ENCODE measurements at places on chromosomes 13 and 19.

GRCh38 chr13:84543962-84544361 is 661.7 kb upstream of the SLITRK1 start:
- no peak for DNase-seq

- DNase-seq = no peak
These were observed 744.3 kb upstream of the ATXN8OS start for GRCh38 chr13:69363360-69363759.

DNA sequence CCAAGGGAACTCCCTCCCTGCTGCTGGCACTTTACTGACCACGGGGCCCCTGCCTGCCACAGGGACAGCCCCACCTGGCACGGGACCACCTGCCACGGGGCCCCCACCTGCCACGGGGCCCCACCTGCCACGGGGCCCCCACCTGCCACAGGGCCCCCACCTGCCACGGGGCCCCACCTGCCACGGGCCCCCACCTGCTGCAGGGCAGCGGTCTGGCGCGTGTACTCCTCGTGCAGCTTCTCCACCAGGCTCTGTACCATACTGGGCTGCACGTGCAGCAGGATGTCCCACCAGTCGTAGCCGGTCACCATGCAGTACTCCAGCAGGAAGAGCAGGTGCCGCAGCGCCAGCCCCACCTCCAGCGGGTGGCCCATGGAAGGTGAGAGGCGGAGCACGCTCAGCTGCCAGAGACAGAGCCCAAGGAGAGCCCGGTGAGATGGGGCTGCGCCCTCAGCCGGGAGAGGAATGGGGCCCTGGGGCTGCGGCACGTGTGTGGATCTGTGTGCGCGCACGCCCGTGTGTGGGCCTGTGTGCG is 16.1 kb downstream of the MED16 start:
- no peak for DNase-seq

- DNase-seq = no peak
These were observed 59.8 kb downstream of the SCEL start for GRCh38 chr13:77595166-77595810.

DNA sequence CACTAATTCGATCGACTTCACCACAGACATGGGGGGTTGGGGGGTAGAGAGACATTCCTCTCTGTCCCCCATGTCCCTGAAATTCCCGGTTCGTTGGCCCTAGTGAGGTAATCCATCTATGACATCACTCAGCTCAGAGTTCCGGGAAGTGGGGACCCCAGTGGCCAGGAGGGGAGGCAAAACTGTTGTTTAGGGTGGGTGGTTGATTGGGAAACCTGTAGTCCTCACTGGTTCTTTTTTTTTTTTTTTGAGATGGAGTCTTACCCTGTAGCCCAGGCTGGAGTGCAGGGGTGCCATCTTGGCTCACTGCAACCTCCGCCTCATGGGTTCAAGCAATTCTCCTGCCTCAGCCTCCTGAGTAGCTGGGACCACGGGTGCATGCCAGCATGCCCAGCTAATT is at the start of gene ARRDC5:
Gene ARRDC5 (minus strand): TSS at position 101 of the 400 bp plus-strand sequence. CDS start 71 bp downstream, at position 30.
- no peak for DNase-seq

- DNase-seq = no peak
These were observed 694.3 kb upstream of the SGCG start for GRCh38 chr13:22486490-22486889.

DNA sequence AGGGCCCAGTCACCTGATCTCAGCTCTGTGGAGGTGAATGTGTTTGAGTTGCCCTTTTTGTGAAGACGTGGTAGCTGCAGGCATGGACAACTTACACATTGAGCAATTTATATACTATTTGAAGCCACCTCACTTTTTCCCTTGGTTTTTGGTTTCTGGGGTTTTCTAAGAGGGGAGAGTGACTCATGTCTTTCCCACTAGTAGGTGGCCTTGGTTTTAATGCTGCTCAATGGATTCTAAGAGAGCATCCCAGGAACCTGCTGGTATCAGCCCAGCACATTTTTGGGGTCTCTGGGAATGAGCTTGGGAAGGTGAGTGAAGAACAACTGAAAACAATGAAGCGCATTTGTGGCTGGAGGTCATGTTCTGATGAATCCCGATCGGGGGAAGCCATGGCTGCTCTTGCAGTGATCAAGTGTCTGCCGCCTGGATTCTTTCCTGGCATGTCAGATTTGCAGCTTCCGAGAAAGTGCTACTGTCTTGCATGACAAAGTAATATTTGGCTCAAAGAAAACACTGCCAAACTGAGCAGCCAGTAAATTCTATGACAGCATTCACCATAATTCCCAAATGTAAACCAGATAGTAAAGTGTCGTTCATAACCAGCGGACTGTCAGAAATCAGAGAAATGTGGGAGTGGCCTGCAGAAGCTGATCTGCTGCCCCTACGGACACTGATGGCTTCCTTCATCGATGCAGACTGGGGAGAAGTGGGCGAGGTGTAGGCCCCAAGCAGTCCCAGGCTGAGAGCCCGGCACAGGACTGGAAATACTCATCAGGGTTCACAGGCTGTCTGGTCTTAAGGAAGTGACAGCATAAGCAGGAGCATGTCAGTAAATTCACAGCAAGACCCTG is 98.7 kb downstream of the COL4A2 start:
- no peak for DNase-seq

DNA sequence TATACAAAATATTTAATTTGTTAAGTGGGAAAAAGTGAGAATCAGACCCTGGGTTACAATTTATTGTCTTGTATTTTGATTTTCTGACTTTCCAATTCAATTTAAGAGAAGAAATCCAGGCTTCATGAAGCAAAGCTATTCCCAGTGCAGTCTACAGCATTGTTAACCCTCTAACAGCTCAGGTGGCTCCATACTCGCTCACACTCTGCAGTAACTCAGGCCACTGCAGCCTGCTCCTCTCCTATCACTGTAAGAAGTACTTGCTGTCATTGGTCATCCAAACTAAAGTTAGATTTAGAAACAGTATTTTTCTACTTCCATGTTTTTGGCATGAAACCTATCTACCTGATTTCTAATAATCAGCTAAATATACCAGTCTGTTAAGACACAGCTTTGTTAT is 830.3 kb downstream of the PCDH9 start:
- DNase-seq = no peak

- no peak for DNase-seq
These were observed 1.7 kb downstream of the PLEKHA4 start for GRCh38 chr19:48866692-48867091.

DNA sequence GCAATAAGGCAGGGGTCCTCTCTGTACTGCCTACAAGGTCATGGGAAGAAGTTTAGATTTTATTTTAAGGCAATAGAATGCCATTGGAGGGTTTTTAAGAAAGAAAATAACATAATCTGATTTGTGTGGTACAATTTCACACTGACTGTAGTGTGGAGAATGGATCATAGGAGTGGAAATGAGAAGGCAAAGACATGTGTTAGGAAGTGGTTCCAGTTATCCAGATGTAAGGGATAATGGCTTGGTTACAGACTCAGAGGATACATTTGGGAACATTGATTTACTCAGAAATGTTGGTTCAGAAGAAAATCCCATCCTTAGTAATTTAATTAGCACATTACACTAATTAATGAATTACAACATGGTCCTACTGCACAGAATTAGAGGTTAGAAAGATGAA is 788.2 kb downstream of the SLITRK5 start:
- DNase-seq = no peak

GRCh38 chr13:103640606-103641005 is 574.4 kb upstream of the SLC10A2 start:
- DNase-seq = no peak

DNA sequence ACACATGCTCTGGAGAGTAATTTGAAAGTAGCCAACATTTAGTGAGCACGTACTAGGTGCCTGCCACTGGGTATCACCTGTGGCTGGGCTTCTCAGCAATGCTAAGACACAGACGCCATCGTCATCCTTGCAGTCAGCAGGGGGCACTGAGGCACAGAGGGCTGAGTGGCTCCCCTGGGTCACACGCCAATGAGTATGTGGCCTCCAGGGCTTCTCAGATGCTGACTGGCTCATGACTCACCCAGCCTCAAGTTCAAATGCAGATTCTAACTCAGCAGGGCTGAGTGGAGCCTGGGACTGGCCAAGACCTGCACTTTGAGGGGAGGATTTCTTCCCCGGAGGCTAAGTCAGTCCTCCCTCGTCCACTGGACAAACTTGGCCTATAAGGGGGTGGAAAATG is 115.1 kb upstream of the CACNA1A start:
- DNase-seq = peak; percentile 71

DNA sequence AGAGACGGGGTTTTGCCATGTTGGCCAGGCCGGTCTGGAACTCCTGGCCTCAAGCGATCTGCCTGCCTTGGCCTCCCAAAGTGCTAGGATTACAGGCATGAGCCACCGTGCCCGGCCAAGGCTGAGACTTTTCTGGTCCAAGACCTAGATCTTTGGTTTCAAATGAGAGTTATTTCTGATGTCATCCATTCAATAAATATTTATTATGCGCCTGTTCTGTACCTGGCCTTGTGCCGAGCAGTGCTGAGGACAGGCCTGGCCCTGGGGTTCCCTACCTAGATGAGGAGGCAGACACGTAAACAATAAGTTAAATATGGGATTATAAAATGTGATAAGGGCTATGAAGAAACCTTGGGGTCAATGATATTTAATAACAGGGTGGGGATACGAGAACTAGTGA is 4.5 kb downstream of the RELB start:
- DNase-seq = no peak

DNA sequence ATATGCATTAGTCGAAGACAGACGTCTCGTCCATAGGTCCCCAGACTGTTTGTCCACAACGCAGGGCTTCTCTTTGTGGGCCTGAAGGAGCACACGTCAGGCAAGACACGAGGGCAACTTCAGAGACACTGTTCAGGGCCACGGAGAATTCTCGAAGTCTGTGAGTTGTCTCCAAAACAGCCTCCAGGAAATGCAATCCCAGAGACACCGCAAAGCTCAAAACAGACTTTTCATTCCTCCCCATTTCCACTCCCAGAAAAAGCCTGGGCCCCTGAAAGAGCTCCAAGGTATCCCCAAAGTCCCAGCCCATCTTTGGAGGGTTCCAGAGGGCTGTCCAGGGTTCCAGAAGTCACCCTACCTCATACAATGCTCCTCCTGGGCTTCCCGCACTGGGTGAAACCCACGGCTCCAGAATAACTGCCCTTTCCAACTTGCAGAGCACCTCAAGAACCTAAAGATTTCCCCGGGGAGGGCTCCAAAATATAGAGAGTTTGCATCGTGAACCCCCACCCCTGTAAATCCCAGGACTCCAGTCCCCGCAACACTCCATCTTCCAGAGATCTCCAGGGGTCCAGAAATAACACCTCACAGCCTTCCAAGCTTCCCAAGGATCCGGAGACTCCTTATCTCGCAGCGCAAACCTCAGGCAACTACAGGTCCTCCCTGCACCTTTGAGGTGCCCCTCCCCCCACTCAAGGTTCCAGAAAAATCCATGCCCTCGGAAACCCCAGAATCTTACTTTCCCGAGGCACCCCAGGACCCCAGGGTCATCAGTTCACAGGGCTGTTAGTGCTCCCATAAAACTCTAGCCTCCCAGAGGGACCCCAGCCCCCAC is 687 bp upstream of the FTL start:
- peak; percentile 15 for DNase-seq

DNA sequence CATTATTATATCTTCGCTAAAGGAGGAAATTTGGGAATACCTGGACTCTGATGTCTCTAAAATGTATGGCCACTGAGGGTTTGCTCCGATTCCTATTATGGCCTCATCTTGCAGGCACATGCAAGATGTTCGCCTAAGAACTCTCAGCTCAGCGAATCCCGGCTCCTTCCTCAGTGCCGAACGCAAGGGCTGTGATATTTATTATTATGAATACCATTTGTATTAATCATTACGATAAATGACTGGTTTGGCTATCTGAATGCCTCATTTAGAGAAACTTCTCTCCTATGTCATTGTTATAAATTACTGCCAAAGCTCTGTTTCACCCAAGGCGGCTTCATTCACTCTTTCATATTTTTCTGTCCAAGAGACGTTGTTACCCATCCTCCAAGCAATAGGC is 369.7 kb upstream of the TSHZ3 start:
- no peak for DNase-seq

DNA sequence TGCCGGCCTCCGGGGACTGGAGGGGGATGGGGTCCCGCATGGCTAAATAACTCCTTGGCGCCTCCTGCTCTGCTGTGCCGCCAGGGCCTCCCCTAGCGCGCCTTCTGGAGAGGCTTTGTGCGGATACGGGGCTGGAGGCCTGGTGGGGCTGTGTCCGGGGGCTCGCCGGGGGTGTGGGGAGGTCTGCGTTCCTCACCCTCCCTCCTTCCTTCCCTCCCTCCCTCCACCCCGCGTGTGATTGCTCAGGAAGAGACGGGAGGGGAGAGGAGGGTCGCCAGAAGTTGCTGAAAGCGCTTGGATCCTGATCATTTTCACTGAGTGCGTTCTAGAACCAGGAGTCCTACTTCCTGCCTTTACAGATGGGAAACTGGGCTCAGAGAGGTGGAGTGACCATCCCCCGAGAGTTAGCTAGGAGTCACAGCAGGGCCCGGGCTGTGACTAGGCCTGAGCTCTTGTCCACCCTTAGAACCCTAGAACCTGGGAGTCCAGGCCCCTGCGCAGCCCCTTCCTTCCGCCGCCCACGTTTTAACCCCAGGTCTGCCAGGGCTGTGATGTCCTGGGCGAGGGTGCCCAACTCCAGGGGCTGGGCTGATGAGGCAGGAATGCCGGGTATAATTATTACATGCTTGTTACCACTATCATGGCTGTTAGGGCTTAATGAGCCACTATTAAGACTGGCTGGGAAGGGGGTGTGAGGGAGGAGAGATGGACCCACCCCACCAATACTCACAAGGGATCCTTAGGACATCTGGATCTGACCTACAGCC is 782 bp upstream of the JUND start:
- DNase-seq = peak; percentile 52

DNA sequence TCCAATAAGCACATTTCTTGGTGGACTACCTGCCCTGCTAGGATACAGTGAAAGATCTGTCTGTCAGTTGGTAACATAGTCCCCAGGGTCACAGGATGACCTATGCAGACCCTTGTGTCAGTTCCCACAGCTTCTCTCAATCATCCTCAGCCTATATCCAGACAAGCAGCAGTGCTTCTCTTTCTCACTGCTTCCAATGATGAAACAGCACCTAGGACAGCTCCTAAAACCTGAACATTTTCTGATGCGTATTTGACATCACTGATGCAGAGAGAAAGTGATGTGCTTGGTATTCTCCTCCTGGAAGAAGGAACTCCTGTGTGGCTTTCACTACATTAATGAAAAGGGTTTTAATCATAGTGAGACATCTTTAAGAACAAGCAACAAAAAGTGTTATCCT is 43.7 kb downstream of the ZNF557 start:
- DNase-seq = no peak
